ENCODE measurements at places on chromosomes 1 and 21. TPM values are rescaled to one million over a fixed set of nuclear protein-coding genes. Genes with fewer than 3 reads are reported as not detected.

GRCh38 chr1:233299450-233299849, 3.9 kb upstream of the PCNX2 start:
- no peak for DNase-seq

GRCh38 chr1:45892068-45892785, 88.8 kb downstream of the MAST2 start:
- peak; percentile 94 for DNase-seq

DNA sequence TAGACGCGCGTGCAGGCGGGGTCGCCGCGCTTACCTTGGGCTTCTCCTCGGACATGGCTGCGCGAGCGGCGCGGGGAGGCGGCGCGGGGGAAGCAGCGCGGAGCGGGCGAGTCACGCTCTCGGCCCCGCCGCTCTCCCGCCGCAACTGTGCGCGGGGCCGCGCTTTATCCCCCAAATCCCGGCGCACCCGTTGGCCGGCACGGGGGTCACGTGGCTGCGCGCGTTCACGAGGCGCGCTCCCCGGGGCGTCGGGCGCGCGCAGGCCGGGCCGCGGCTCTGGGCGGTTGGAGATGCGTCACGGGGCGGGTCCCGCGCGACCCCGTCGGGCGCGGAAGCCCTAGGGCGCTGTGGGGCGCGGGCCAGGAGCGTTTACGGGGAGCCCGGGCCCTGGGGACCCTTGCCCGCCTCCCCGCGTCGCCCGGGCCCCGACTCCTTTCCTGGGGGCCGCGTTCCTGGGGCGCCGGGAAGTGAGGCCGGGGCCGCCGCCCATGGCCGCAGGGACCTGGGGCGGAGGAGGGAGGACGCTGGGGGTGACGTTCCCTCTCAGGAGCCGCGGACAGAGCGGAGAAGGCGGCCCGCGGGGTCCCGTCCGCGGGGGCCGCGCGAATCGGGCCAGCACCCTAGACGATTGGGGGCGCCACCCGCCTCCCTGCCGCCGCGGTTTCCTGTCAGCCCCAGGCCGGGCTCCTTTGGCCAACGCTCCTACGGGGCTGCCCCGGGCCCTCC, at the start of gene SUMO3:
Gene SUMO3, minus strand, starts transcription at position 149 of the 726 bp plus-strand sequence. Its CDS starts 94 bp downstream, at position 55.
- DNase-seq, result peak; percentile 72

- DNase-seq, result no peak
Measured at GRCh38 chr1:154316704-154317103, 4.2 kb upstream of the AQP10 start.

- no peak for DNase-seq
Measured at GRCh38 chr1:71276466-71276865, 195.6 kb upstream of the ZRANB2 start.

DNA sequence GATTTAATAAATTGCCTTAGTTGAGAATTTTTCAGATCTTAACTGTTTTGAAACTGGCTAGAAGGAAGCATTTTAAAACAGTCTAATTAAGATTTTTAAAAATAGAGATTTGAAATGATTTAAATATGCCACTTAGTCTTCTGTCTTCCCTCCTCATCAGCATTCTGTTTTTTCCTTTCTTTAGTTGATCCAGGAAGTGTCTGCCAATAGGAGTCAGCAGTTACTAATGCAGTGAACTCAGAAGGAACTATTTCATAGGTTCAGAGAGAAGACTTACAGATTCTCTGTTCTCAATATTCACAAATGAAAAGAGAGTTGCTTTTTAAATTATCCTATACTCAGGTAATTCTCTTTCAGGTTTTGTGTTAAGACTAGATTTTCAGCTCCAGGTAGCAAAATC, 84.5 kb downstream of the RPS6KC1 start:
- peak; percentile 37 for DNase-seq

DNA sequence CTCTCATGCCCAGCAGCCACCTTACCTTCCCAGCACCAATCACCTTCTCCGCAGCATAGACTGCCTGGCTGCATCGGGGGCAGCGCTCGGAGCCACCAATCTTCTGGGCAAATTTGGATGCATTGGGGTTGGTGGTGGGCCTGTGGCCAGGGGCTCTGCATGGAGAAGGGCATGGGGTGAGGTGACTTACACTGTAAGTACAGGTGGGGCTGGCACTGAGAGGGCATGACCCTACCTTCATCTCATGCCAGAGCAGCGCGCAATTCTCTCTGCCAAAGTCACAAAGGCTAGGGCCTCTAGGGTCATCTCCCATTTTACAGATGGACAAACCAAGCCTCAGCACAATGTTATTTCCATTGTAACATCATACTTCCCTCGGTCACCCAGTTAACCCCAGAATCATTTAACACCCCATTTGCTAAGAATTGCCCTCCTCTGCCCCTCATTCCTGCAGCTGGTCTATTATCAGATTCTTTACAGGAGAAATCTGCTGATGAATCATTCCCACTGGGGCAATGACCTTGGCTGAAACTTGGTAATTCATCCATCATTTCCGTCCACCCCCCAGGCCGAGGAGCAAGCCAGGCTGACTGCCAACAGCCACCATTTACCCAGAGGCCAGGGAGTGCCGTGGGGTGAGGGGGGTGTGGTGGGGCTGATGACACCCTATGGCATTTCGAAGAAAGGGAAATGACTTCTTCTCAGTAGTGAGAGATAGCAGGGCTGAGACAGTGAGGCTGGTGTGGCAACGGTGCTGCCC, 17.9 kb downstream of the CSRP1 start:
- peak; percentile 95 for DNase-seq

GRCh38 chr1:95117207-95118066, at the start of gene TLCD4:
Gene TLCD4, plus strand, starts transcription at chr1:95117355. Its CDS starts 26,547 bp downstream, at chr1:95143902.
- peak; percentile 7 for DNase-seq

DNA sequence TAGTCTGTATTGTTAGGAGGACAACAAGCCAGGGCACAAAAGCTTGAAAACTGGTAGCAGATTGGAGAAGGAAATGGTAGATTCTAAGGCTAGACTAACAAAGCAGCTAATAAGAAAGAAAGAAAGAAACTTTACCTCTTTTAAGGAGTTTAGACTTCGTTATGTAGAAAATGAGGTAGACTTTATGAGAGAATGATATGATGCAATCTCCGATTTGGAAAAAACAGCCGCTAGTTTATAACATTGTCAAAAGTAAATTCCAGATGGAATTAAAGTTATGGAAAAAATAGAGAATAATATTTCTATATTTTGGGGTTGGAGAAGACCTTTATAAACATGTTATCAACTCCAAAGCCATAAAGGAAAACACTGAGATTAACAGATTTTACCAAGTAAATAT, 67.0 kb downstream of the CAMSAP2 start:
- no peak for DNase-seq

DNA sequence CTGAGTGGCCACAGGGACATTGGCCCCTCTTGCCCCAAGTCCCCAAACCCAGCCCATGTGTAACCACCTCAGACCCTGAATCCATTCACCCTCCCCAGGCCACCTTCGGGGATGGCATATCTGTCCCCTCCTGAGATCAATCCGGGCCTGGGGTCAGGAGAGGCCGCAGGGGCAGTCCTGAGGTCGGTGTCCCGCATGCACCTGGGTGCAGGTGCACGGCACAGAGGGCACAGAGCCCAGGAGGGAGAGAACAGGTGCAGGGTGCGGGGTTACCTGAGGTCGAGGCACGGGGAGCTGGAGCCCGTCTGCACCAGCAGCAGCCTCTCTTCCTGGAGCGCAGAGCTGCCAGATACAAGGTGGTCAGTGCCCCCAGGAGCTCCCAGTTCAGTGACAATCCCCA, 16.8 kb downstream of the PANK4 start:
- DNase-seq, result no peak

DNA sequence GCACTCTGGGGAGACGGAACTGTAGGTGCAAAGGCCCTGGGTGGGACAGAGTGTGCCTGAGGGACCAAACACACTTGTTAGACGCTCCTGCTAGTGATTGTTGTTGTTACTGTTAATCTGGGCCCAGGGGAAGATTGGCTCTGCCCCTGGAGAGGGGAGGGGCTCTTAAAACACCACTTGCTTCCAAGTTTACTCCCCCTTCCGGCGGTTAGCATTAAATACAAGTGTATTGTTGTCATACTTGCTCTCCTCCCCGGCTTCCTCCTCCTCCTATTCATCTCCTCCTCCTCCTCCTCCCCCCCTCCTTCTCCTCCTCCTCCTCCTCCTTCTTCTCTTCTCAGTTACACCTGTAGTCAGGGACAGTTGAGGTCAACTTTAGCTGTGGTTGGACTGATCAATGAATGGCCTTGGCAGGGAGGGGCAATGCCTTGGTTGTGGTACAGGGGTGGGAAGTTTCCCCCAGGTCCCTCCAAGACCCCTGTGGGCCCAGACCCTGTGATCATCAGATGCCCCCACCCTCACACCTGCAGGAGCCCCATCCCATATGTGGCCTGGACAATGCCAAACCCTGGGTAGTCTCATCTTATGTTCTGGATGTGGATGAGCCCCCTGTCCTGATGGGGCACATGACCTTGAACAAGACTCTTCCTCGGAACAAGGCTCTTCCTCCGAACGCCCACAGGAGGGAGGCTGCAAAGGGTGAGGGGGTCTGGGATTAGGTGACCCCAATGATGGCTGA, 217.3 kb downstream of the PTPRU start:
- peak; percentile 47 for DNase-seq

DNA sequence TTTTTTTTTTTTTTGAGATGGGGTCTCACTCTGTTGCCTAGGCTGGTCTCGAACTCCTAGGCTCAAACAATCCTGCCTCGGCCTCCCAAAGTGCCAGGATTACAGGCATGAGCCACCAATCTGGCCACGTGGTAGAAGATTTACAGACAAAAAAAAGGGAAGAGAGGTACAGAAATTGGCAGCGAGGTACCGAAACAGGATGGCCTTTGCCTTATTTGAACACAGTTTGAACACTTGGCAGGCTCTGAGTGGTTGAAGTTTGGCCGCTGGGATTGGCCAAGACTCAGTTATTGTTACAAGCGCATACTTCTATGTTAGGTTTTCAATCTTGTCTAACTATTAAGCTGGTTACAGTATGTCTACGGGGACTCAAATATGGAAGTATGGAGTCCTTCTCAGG, 6.2 kb upstream of the AADACL4 start:
- DNase-seq, result no peak

DNA sequence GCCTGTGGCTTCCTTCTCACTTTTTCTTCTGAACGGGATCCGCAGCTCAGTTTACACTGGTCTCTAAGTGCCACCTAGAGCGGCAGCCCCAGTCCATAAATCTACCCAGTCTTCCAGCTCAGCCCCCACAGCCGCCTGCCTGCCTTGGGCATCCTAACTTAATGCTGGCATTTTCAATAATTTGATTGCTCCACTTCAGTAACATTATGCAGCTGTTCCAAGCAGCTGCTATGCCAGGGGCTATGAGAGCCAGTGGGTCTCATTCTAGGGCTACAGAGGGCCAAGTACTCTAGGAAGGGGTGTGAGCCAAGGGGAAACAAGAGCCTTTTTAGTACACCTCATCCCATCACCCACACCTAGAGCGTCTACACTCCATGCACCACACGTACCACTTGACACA, 48.4 kb upstream of the COA6 start:
- no peak for DNase-seq

DNA sequence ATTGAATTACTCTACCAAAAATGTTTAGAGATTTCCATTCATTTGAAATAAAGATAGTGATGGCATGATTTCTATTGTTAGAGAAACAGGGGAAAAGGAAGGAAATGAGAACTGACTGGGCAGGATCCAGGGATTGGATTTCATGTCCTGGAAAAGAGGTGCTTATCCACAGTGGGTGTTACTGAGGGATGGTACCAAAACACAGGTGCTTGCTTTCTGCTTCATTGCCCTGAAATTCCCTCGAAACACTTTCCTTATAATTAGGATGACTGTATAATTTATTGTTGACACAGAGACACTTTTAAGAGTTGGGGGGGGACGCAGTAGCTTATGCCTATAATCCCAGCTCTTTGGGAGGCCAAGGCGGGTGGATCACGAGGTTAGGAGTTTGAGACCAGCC, 185.0 kb upstream of the KCNK2 start:
- DNase-seq, result peak; percentile 39

- DNase-seq, result no peak
Measured at GRCh38 chr1:211587123-211587522, 8.2 kb upstream of the SLC30A1 start.

- DNase-seq, result no peak
Measured at GRCh38 chr1:201259476-201260235, 23.6 kb upstream of the PKP1 start.

DNA sequence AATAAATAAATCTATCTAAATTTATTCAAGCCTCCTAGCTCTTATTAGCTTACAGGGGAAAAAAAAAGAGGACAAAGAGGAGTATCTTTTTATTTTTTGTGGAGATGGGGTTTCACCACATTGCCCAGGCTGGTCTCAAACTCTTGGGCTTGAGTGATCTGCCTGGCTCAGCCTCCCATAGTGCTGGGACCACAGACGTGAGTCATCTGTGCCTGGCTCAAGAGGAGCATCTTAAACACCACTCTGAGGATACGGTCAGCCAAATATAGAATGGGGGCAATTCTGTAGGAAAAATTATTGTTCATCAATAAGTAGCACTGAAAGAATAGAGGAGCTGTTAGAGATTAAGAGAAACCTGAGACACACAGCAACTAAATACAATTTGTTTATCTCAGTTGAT, 24.1 kb downstream of the SLC45A3 start:
- peak; percentile 37 for DNase-seq

DNA sequence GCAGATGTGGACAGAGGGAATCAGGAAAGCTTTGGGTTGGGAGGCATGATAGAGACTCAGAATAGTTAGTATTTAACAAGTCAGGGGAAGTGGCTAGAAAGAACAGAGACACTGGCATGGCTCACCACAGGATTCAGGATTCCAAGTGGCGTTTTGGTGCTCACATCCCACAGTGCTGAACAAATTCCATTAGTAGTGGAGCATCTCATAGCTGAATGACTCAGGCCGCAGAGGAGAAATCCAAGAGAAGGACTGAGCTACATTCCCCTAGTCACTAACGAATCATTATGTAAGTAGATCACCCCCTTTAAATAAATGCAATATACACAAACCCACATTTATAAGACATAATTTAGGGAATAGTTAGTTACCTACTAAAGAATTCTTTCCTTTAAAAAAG, 5.0 kb upstream of the KCNJ9 start:
- no peak for DNase-seq

GRCh38 chr1:236016782-236017400, 48.0 kb downstream of the NID1 start:
- DNase-seq, result peak; percentile 42

- DNase-seq, result no peak
Measured at GRCh38 chr1:22131875-22132486, 10.9 kb downstream of the WNT4 start.

DNA sequence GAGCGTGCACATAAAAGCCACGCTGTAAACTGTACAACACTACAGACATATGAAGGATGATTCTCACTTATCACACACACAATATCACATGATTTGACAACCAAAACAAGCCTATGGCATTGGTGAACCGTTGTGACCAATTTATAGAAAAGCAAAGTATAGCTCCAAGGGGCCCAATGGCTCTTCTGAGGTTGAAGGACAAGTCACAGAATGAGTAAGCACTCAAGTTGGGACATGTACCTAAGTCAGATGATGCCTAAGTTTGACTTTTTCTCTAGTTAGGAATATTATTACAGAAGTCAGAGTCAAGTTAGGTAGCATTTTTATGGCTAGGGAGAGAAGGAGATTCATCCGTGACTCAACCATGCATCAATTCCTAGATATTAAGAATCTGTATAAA, 45.7 kb downstream of the PLPP3 start:
- no peak for DNase-seq

RGS8 gene
- total RNA-seq, result not detected

DAB1 gene
- 0.45 TPM for total RNA-seq

HOOK1 gene
- total RNA-seq, result not detected

LMX1A gene
- not detected for total RNA-seq

FAM110D gene
- total RNA-seq, result not detected

WDR64 gene
- not detected for total RNA-seq

ZMYM1 gene
- 7.2 TPM for total RNA-seq

TPR gene
- total RNA-seq, result 194 TPM

SAMD13 gene
- total RNA-seq, result 1.4 TPM

C1orf87 gene
- total RNA-seq, result not detected

Measured in fibroblast of the aortic adventitia (primary cell).